Brain (organoid and tissue), 16 donors: ENCODE measurements at places on chromosomes 3 and 15. TPM values are rescaled to one million over a fixed set of nuclear protein-coding genes. Genes with fewer than 3 reads are reported as not detected.

- peak; percentile 77 for DNase-seq
These were observed 86.7 kb upstream of the LIMD1 start for GRCh38 chr3:45507820-45508317.

EOMES gene
- polyA plus RNA-seq: not detected

DNA sequence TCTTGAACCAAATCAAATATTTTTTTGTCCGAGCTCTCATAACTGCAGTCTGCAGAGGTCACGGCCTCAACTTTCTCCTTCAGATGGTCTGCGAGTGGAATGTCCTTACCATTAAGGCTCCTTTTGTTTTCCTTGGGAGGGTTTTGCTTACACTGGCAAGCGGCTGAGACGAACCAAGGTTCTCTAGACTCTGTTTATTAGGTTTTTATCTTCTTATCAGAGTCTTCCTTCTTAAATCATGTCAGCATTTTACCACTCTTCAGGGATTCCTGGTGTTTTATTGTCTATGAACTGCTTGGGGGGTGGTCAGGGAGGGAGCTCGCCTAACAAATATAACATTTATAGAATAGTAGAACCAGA is 773.7 kb upstream of the NR2F2 start:
- DNase-seq: no peak

- DNase-seq: no peak
These were observed 151.0 kb upstream of the RGMA start for GRCh38 chr15:93239993-93240392.

- no peak for DNase-seq
These were observed 49.1 kb downstream of the DNASE1L3 start for GRCh38 chr3:58161435-58162398.

DNA sequence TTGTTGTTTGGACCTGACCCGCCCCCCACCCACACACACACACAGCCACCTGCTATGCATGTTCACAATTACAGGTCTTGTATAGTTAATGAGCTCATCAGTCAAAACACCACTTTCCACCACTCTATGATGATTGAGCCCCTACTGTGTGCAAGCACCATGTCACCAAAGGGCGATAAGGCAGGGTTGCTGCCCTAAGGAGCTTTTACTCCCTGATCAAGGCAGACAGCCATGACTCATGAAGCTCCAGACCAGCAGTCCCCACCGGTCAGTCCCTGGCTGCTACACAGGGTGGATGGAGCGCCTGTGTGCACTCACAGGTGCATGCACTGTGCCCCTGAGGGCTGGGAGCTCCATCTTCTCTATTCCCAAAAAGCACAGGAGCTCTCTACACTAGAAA is 270.6 kb downstream of the CLSTN2 start:
- DNase-seq: no peak

FOXL2 gene
- not detected for polyA plus RNA-seq

ACP3 gene
- polyA plus RNA-seq: 0.76 TPM

DNA sequence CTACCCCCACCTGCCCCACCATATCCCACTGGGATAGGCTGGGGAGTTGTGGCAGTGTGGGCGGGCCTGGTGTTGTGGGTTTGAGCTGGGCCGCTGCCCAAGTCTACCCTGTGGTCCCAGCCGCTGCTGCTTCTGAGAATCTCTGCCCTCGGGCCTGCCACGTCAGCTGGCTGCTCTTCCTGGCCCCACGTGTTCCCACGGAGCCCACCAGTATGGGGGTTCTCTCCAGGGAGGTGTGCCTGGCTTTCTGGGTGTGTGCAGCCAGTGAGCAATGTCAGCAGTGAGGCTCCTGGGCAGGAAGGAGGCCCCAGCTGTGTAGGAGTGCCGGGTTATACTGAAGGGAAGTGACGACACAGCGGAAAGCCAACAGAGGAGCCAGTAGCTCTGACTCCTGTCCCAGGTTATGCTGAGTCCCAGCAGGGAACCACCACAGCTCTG is 10.5 kb downstream of the GNAI2 start:
- no peak for DNase-seq

DNA sequence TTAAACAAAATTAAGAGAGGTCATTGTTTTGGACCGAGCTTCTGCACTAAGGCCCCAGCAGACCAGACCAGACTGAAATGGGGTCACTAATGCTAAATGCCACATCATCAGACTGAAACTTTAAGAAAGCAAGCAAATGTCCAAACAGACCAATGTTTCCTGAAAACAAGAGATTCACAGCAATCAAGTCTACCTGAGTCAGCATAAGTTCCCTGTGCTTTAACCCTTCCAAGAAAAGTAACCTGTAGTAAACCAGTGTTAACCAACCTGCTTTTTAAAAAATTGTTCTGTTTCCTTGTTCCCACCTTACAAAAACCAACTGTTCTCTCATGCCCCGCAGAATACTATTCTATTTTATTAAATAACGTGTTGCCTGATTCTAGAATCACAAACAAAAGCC is 241.1 kb upstream of the GADL1 start:
- DNase-seq: no peak

- DNase-seq: no peak
These were observed 7.8 kb downstream of the PPP1R2 start for GRCh38 chr3:195535293-195535692.

DNA sequence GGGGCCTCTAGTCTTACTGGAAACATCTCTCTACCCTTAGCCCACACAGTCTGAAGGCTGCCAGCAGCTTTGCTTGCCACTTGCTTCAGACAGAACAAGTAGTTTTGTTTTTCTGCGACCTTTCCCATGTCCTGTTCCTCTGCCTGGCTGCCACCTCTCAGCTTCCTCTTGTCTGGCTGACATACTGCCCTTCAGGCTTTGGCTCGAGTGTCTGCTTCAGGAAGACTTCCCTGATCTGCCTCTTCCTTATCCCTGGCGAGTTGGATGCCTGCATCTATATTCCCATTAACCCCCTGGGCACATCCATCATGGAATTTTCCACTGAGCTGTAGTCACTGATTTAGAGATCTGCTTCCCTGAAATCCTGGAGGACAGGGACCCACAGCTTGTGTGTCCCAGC is 25.1 kb upstream of the CPNE9 start:
- DNase-seq: no peak

NR1D2 gene
- polyA plus RNA-seq: 14.3 TPM

GRCh38 chr3:151306168-151306810 is 10.3 kb downstream of the GPR87 start:
- DNase-seq: no peak

DNA sequence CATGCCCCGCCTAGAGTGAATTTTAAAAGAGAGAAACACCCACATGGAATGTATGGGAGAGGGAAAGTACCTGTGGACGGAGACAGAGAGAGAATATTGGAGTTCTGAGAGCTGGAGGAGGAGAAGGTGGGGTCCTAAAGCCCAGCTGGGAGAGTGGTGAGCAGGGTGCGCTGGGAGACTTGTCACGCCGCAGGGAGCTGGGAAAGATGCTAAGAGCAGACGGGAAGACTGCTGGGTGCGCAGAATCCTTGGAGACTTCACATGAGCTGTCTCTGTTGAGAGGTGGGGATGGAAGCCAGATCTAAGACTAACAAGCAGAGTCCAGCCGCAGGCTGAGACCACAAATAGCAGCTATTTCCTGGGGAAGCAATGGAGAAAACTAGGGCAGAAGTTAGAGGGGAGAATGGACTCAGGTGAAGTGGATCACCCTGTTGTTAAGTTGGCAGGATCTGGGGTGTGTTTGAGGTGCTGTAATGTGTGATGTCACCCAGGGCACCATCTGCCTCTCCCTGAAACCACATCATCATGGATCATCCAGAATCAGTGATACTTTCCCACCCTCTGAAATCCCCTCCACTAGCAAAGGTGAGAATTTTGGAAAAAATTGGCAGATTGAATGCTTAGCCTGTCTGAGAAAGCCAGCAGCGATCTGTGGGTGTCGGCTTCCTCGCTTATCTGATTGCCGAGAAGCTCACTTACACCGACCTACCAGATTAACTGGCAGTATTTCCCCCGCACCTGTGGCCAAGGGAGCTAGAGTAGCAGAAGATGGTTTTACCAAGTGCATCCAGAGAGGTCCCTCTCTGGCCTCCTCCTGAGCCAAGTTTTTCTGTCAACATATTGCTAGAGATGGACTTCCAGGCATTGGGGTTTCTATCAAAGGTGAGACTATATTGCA is 174.8 kb upstream of the BHLHE40 start:
- DNase-seq: no peak

SETD2 gene
- polyA plus RNA-seq: 9.9 TPM

EPHA3 gene
- 0.44 TPM for polyA plus RNA-seq

DNA sequence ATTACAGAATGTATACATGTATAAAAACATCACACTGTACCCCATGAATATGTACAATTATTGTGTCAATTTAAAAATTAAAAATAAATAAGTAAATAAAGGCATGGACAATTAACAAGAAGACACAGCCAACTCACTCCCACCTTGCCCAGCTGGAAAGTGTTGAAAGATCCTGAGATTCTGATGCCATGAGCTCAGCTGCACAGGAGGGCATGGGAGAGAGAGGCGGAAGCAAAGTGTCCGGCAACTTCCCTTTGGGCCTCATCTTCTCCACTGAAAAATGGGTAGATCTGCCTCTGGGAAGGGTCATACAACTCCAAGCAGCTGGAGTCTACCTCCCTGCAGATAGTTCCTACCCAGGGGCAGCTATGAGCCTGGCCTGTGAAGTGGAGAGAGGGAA is 277.3 kb downstream of the UACA start:
- no peak for DNase-seq

DNA sequence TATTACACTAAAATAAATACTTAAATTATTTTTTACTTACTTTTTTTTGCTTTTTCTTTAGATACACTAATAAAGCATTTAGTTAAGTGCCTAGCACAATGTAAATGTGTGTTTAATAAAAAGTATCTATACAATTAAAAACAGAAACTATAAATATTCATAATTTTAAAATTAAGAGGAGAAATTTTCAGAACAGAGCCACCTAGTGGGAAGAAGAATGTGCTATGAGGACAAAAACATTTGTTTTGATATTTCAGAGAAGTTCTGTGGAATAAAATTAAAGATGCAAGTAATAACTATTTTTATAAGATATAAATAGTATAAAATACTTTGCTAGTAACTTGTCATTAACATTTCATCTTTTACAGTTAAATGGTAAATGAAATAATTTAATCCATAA is 33.6 kb upstream of the PLSCR5 start:
- DNase-seq: no peak

DNA sequence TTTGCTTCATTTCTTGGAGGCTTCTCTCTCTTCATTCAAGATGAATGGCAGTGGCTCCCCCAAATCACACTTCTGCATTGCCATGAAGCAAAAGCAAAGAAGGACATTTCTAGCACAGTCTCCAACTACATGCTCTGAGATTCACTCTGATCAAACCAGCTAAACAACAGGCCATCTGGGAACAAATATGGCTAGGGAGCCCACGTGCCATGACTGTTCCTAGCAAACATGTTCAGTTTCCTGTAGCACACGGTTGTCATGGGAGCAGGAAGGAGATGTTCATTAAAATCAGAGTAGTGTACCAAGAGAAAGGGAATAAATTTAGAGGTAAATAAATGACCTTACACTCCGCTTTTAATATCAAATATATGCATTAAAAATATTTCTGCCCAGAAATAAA is 327.3 kb downstream of the GBE1 start:
- DNase-seq: no peak
